ENCODE measurements at places on chromosomes 2 and 18. TPM values are rescaled to one million over a fixed set of nuclear protein-coding genes. Genes with fewer than 3 reads are reported as not detected.

The FSHR gene
- not detected for total RNA-seq

DNA sequence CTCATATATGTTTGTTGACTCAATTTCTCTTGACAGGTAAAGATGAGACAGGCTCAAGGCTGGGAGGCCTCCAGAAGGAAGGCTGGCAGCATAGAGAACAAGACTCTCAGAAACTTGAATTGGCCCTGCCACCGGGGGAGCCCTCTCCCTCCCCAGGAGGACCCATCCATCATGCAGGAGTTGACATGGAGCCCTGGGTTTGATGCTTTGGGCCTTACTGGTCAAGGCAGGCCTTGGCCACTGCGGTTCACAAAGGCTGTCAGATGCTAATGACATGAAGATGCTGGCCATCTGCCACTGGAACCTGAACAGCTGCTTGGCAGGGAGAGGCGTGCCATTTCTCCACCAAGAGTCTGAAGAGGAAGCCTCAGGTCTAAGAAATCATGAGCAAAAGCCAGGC, 193.6 kb downstream of the MTCL1 start:
- DNase-seq: no peak

DNA sequence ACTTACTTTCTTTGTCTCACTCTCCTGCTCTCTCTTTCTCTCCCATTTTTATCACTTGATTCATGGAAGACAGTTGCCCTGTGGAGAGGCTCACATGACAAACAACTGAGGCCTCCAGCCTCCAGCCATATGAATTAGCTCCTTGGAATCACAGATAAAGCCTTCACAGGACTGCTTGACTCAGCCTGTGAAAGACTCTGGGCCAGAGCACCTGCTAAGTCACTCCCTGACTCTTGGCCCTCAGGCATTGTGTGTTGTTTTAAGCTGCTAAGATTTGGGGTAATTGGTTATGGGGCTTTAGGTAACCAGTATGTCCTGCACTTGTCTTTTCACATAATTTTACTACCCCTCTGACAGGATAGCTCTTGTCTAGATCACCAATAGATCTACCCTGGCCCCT, 334.9 kb downstream of the SOX11 start:
- DNase-seq: no peak

- DNase-seq: no peak
Measured at GRCh38 chr2:15889442-15890123, 50.8 kb upstream of the MYCN start.

DNA sequence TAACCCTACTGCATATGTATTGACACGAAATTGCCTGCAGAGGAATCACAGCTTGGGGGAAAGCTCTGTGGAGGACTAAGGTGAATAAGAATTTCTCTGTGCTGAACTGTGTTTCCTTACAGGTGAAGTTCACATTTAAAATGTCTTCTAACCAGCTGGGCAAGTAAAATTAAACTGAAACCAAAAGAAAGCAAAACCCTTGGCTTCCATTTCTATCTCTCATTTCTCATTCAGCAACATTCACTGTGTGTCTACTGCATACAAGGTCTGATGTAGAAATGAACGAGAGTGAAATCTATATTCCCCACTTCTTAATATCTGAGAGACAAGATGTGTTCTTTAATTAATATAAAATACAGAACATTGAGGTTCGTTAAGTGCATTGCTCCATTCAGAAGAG, 397.3 kb downstream of the SOX11 start:
- no peak for DNase-seq

GRCh38 chr2:159022019-159022418, 53.6 kb downstream of the TANC1 start:
- DNase-seq: no peak

DNA sequence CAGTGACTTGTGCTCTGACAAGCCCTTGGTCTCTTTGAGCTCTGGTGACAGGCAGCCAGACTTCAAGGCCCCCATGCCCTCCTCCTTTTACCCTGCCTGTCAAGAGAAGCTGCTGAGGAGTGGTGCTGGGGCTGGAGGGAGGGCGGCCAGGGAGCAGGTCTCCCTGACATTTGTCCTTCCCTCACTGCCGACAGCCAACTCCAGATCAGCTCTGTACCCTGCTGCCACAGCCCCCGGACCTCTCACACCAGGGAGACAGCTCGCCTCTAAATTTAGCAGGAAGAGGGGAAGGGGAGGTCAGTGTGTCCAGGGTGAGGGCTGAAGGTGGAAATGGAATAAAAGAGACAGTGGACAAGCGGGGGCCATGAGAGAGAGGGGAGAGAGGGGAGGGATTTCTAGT, 155.8 kb downstream of the TDRD15 start:
- DNase-seq: no peak
